ENCODE measurements at places on chromosomes 2 and 18.

DNA sequence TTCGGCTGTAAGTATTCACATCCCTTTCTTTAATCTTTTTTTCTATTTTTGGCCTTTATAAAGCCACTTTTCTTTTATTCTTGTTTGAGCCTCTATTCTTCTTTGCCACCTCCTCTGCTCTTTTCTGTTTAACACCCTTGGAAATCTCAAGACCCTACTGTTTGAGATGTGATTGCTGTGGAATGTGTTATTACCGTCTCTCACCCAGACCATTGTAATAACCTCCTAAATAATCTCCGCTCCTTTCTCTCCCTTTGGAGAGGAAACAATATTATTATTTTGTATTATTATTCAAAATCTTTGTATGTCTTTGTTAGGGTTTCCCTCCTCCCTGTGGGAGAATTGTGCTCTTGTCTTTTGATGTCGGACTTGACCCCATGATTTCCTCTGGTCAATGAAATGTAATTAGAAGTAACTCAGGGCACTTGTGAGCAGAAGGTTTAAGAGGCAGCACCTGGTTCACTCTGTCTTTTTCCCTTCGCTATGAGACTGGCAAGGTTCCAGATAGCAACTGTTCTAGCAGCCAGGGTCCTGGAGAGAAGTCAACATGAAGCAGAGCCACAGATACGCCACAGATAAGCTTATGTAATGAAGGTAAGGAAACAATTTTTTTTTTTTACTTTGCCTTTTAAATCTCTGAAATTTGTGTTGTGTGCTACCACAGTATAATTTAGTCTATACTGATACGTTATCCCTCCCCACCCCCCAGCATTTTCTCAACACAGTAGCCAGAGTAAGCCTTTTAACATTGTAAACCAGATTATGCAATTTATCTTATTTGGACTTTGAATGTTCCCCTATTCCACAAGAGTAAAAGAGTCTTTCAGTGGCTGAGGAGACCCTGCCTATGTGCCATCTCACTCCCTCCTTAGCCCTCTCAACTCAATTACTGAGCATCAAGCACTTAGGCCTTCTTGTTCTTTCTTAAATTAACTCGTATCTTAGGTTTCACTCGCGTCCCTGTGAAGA lies 601.2 kb upstream of the ZNF804A start:
- DNase-seq: peak; percentile 93

- DNase-seq: no peak
Observed at GRCh38 chr18:74153793-74154192, 5.5 kb downstream of the TIMM21 start.

GRCh38 chr18:63083020-63083531 lies 236.5 kb downstream of the BCL2 start:
- no peak for DNase-seq

DNA sequence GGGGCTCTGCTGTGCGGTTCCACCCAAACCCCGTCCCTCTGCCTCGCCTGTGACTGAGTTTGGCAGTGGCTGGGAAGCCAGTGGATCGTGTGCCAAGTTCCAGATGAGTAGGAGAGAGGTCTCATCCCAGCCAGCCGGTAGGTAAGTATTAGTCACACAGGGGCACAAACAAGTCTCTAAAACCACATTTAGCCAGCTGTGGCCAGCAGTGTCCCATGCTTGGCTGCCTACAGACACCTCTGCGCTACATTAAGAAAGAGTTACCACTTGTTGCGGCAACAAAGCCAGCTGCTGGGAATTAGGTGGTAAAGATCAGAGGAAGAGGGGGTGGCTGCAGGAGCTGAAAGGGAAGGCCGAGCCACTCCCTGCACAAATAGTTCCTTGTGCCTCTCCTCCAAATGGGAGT lies 81.2 kb downstream of the GATA6 start:
- no peak for DNase-seq

GRCh38 chr18:58850786-58851469 lies 13.7 kb upstream of the ZNF532 start:
- no peak for DNase-seq

DNA sequence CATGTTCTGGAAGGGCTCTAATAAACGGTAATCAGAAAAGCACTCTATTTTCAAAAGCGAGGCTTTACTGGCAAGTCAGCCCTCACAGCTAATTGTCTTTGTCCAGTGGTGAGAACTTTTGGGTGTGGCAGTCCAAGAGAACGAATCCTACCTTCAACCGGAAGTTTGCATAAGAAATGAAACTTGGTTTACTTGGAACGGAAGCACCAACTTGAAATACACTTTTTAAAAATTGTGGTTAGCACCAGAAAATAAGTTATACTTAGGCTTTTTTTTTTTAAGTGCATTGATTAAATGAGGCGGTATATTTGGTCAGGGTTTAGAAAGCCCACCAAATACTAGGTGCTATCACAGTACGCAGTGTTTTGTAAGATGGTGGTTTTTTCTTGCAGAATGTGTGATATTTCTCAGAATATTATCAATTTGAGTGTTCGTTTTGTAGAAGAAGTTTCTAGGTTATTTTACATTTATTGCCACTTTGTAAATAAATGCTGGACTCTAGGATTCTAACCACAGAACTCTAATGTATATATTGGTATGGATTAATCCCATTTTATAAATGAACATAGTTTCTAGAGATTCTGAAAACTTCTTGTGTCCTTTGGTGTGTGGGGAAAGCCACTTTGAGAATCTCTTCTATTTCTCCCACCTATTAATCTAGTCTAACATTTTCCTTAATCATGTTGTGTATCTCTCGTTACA lies 1.2 kb downstream of the MYL12A start:
- no peak for DNase-seq

DNA sequence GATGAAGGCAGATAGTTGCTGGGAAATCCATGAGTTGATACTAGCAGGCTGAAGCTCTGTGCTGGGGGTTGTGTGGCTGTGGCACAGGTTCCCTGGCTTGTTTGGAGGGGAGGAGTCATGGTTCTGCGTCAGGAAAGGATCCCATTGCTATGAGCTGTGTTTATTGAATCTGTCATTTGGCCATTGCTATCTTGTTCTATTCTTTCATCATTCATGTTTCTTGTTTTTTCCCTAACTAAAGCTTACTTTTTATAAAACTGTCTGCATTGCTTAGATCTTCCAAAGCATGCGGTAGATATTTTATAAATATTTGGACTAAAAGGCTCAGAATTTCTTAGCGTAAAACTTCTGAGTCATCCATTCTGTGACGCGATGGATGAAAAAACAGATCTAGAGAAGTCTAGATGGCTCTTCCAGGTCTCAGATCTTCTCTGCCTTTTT lies 335.3 kb downstream of the PTPRM start:
- DNase-seq: no peak

- no peak for DNase-seq
Observed at GRCh38 chr2:194486326-194486725, 1170.7 kb upstream of the SLC39A10 start.

DNA sequence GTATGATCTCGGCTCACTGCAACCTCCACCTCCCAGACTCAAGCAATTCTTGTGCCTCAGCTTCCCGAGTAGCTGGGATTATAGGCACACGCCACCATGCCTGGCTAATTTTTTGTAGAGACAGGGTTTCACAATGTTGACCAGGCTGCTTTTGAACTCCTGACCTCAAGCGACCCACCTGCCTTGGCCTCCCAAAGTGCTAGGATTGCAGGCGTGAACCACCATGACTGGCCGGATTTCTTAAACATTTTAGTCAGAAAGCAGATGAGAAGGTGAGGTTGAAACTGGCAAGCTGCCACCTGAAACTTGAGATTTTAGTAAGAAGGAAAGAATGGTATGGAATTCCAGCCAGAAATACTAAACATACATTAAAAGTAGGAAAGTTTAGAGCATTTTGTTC lies 31.9 kb downstream of the KLHL23 start:
- peak; percentile 32 for DNase-seq

GRCh38 chr2:84956334-84957297 lies 14.3 kb upstream of the KCMF1 start:
- no peak for DNase-seq

GRCh38 chr2:181152701-181153100 lies 172.3 kb downstream of the UBE2E3 start:
- no peak for DNase-seq

DNA sequence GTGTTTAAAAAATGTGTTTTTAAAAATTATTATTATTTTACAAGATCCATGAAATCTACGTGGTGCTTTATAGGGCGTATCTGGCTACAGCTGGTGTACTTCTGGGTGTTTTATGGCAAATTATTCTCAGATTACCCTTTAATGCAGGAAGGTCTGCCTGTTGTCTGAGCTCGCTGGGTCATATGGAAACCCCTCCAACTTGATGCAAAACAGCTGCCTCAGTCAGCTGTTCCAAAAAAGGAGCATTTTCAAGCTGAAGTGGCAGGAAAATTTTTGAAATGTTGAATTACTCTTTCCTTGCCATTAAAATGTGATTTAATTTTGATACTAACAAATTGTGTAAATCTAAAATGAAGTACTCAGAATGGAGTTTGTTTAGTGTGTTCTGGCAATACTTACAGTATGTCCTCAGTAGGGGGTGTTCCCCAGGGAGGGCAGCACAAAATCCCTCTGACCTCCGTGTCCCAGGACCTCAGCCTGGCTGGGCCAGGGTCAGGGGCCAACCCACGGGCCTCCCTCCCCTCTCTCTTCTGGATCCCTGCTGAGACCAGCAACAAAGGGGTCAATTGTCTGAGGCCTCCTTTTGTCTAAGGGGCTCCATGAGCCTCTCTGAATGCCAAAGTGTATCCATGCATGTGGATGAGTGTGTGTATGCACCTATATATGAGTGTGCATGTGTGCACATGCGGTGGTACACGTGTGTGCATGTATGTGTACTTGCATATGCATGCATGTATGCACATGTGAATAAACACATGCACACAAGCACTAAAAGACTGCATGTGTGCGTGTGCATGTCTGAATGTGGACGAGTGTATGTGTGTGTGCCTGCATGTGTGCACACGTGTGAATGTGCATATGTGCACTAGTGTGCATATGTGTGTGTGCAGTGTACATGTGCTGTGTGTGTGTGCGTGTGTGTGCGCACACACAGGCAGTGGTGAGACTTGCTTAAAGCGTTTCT lies 105.4 kb downstream of the ACOXL start:
- peak; percentile 65 for DNase-seq

GRCh38 chr2:10575609-10576280 lies 114.0 kb downstream of the NOL10 start:
- DNase-seq: no peak

GRCh38 chr2:170123593-170123992 lies 54.4 kb upstream of the MYO3B start:
- no peak for DNase-seq

DNA sequence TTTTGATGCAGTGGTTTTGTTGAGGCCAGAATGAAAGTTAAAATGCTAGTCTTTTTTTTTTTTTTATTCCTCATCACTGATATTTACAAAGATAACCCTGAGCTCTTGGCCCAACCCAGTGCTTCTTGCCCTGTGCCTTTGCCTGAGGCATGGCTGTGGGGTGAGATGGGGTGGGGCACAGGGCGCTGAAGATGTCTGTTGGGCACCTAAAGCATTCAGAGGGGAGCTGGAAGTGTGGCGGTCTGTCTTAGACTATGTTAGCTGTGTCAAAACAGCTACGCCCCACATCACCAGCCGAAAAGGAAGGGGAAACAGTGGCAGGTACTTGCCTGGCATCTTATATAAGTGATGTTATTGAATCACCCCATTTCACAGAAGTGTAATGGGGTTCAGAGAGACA lies 20.7 kb downstream of the TOGARAM2 start:
- DNase-seq: no peak

GRCh38 chr18:8952769-8953760 lies 149.4 kb upstream of the NDUFV2 start:
- DNase-seq: no peak

DNA sequence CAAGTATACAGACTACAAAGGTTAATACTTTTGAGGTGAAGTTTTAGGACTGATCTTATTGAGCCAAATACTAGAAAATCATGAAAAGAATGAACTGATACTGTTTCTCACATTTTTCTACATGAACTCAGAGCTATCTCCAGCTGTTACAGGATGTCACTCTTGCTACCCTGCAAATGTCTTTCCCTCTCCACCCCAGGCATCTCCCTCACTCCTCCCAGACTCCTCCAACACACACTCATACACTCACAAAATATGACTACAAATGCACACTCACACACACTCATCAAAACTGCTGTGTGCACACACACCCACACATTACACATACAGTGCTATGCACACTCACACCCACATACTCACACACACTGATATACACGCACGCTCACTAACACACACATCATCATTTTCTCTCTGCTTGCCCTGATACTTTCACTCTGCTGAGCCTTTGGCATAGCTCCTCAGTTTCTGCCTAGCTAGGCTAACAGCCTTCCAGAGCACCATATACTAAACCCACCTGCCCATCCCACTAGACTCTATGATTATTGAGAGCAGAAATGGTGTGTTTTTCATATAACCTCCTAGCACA lies 273.3 kb downstream of the CD226 start:
- no peak for DNase-seq

DNA sequence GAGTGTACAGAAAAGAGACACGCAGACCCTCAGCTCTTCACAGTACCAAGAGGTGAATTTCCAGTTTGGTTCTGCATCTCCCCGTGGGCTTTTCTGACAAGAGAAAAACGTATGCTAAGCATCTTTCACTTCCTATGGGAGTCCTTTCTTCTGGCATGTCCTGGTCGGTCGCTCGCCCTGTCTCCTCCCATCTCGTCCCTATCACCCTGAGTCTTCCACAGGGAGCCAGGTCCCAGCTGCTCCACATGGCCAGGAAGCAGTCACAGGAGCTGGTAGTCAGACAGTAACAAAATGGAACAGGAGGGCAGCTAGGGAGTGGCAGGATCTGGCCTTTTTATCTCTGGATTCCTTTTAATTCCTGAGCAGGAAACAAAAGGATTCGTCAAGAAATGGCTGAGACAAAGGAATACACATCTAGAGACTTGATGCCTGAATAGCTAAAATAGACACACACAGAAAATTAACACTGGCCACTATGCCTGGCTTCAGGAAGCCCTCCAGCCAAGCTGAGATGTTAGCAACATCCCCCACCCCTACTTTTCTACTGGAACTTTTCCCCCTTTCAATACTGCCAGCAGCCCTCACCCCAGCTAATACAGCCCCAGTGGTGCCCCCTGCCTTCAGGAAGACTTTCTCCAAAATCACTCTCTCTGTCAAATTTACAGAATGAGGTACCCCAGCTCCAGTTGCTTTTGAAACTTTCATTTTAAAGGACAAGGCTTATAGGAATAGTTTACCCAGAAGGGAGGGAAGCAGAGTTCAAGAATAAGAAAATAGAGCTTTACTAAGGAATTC lies 136.1 kb downstream of the DNER start:
- DNase-seq: no peak

- no peak for DNase-seq
Observed at GRCh38 chr18:5415031-5415430, 119.5 kb upstream of the ZBTB14 start.

Data from NCI-H2171 treated with DMSO at 0.1 percent for 48 hours (cell line).